ENCODE measurements at places on chromosomes 1 and 21.
A peak's percentile ranks its signal among the peaks of the same experiment; 100 is the strongest.

- H3K27ac ChIP-seq: no peak overlapping the region
- H3K4me1 ChIP-seq: peaks cover 29% of the 10 kb centered on the region
- H3K4me3 ChIP-seq: no peak overlapping the region
- H3K27me3 ChIP-seq: no peaks in the 10 kb centered on the region
Observed at GRCh38 chr1:51871351-51871975, 7.1 kb downstream of the NRDC start.

GRCh38 chr21:18989953-18990495 lies 586.4 kb upstream of the TMPRSS15 start:
- no peak overlapping the region for H3K4me3 ChIP-seq
- no peak overlapping the region for H3K27ac ChIP-seq
- no peak for DNase-seq

- DNase-seq: no peak
- no peaks in the 10 kb centered on the region for H3K4me1 ChIP-seq
- no peaks in the 10 kb centered on the region for H3K36me3 ChIP-seq
- H3K4me3 ChIP-seq: no peak overlapping the region
Observed at GRCh38 chr1:30345491-30346130, 377.8 kb downstream of the MATN1 start.

- H3K4me3 ChIP-seq: no peak within 1 kb of the TSS
- H3K36me3 ChIP-seq: no peaks in the 10 kb centered on the region
- DNase-seq: no peak
- H3K27ac ChIP-seq: no peak within 1 kb of the TSS
- H3K4me1 ChIP-seq: no peaks in the 10 kb centered on the region
Observed at GRCh38 chr1:981955-982558, at the start of gene PERM1. Gene PERM1, minus strand, starts transcription at chr1:982093. Its CDS starts 1,064 bp downstream, at chr1:981029.

- peaks cover 33% of the 10 kb centered on the region for H3K4me1 ChIP-seq
- no peaks in the 10 kb centered on the region for H3K27me3 ChIP-seq
- 0 out of 2 replicates have a peak, but pooled peaks cover 3% of the 10 kb centered on the region for H3K36me3 ChIP-seq
- no peak overlapping the region for H3K4me3 ChIP-seq
- no peak for DNase-seq
- no peak overlapping the region for H3K27ac ChIP-seq
Observed at GRCh38 chr21:44881198-44881872, 7.8 kb upstream of the PTTG1IP start.

DNA sequence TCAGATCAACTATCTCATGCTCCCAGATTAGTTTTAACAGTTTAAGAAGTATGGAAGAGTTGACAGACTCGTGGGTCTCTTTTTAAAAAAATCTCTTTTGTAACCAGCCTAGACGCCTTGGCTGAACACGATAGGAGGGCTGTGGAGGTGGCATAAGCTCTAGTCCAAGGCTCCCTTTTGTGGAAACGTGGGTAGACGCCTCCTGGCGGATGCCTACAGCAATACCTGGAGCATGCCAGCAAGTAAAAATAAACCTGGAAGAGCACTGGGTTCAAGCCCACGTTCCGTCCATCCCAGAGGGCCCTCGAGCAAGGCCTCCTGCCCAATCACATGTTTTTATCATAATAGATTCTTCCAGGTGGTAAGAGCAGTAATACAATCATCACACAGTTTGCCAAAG lies 87.9 kb downstream of the RGS7 start:
- no peak overlapping the region for H3K4me3 ChIP-seq
- H3K27me3 ChIP-seq: no peaks in the 10 kb centered on the region
- no peak overlapping the region for H3K27ac ChIP-seq
- no peaks in the 10 kb centered on the region for H3K4me1 ChIP-seq
- peak; percentile 62 for DNase-seq

GRCh38 chr1:24202987-24203386 lies 15.9 kb upstream of the IFNLR1 start:
- no peaks in the 10 kb centered on the region for H3K36me3 ChIP-seq
- peaks cover 11% of the 10 kb centered on the region for H3K4me1 ChIP-seq
- no peak for DNase-seq
- no peaks in the 10 kb centered on the region for H3K27me3 ChIP-seq
- no peak overlapping the region for H3K27ac ChIP-seq
- H3K4me3 ChIP-seq: no peak overlapping the region

- no peaks in the 10 kb centered on the region for H3K27me3 ChIP-seq
- no peaks in the 10 kb centered on the region for H3K36me3 ChIP-seq
- H3K4me1 ChIP-seq: peaks cover 14% of the 10 kb centered on the region
- no peak overlapping the region for H3K27ac ChIP-seq
Observed at GRCh38 chr1:54403808-54404261, 2.4 kb downstream of the SSBP3 start.

DNA sequence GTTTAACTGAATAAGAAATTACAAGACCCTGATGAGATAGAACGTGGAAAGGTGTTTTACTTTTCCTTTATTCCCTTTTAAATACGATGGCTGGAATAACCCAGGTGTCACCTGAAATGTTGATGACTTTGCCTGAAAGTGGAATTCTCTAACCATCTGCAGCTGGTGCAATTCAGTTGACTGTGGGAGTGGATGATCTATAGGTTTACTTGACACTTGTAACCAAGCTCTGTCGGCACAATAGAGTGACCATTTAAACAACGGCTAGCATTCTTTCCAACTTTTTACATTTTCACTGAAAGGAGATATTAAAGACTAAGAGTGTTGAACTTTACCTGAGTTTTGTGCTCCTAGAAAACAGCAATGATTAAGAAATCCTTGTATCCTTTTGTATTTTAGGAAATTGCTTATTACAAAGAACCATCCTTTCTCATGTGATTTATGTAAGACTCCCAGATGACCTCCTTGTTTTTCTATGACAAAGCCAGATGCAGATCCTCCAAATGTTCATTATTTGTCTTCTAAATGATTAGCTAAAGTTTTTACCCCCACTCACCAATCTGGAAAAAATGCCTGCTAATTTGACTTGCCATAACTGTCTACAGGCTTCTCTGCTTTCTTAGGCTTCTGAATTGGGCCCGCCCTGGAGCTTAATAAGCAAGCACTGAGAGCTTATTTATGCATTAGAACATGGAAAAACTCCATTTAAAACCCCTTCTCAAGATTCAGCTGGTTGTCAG lies 129.5 kb upstream of the LRRC7 start:
- H3K27ac ChIP-seq: no peak overlapping the region
- DNase-seq: no peak
- no peaks in the 10 kb centered on the region for H3K36me3 ChIP-seq
- no peak overlapping the region for H3K4me3 ChIP-seq

GRCh38 chr1:195714248-195714647 lies 894.0 kb downstream of the KCNT2 start:
- DNase-seq: no peak
- no peak overlapping the region for H3K4me3 ChIP-seq
- H3K4me1 ChIP-seq: no peaks in the 10 kb centered on the region
- H3K36me3 ChIP-seq: no peaks in the 10 kb centered on the region

DNA sequence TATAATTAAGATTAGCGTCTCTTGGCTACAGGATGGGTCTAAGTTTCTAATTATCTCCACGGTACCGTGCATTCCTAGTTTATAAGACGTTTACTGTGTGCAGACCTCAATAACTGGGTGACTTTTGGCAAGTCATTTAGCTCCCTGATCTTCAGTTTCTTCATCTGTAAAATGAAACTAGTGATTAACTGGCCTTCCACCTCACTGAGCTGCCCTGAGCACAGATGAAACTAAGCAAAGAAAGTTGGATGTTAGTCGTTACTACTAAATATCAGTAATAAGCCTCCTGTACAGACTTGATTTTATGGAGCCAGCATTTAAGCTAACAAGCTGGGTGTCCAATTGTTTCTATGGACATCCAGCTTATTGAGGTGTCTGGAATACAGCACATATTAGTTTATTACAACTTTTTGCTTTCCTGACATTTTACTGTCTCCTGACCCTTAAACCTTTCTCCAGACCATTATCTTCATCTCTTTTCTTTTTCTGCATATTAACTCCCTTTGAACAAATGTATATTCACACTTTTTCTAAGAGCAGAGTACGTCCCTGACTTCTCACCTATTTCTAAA lies 1.1 kb downstream of the CR2 start:
- no peak for DNase-seq
- no peak overlapping the region for H3K4me3 ChIP-seq
- no peak overlapping the region for H3K27ac ChIP-seq
- H3K36me3 ChIP-seq: no peaks in the 10 kb centered on the region
- no peaks in the 10 kb centered on the region for H3K27me3 ChIP-seq

GRCh38 chr1:63155437-63155836 lies 166.9 kb upstream of the FOXD3 start:
- no peak overlapping the region for H3K4me3 ChIP-seq
- no peaks in the 10 kb centered on the region for H3K4me1 ChIP-seq
- no peaks in the 10 kb centered on the region for H3K36me3 ChIP-seq
- H3K27ac ChIP-seq: no peak overlapping the region

DNA sequence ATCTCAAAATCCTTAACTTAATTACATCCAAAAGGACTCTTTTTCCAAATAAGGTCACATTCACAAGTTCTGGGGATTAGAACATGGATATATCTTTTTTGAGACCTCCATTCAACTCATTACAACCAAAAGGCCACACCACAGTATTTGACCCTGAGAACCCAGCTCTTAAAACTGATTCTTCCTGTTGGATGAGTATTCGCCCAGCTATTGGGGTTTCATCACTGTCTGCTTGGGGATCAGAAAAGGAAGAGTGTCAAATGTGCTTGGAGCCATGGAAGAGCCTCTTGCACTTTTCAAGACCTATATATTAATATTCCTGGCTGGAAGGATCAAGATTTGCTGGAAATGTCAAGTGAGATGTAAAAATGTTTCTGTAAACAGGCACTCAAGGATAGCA lies 5.4 kb upstream of the TINAGL1 start:
- H3K36me3 ChIP-seq: no peaks in the 10 kb centered on the region
- no peak for DNase-seq
- H3K27ac ChIP-seq: no peak overlapping the region
- no peak overlapping the region for H3K4me3 ChIP-seq
- no peaks in the 10 kb centered on the region for H3K4me1 ChIP-seq
- no peaks in the 10 kb centered on the region for H3K27me3 ChIP-seq

DNA sequence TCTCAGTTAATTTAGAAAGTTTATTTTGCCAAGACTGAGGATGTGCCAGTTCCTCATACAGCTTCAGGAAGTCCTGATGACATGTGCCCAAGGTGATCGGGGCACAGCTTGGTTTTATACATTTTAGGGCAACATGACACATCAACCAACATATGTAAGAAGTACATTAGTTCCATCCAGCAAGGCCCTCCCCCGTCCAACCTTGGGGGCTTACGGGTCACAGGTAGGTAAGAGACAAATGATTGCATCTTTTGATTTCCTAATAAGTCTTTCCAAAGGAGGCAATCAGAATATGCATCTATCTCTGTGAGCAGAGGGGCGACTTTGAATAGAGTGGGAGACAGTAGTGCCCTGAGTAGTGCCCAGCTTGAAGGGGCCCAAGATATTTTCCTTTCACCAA lies 19.6 kb upstream of the HAO2 start:
- no peaks in the 10 kb centered on the region for H3K36me3 ChIP-seq
- no peaks in the 10 kb centered on the region for H3K27me3 ChIP-seq
- no peak overlapping the region for H3K4me3 ChIP-seq
- no peak for DNase-seq
- H3K4me1 ChIP-seq: no peaks in the 10 kb centered on the region
- no peak overlapping the region for H3K27ac ChIP-seq

DNA sequence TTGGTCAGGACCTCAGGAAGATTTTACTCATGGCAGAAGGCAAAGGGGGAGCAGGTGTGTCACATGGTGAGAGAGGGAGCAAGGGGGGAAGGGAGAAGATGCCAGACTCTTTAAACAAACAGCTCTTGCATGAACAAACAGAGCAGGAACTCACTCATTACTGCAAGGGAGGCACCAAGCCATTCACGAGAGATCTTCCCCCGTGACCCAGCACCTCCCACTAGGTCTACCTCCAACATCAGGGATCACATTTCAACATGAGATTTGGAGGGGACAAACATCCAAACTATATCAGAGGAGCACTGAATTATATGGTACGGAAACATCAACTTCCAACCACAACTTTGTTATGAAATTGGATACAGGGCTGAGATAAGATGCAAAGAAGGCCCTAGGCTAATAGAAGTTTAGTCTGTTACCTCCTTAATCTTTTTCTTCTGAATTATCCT lies 164.9 kb downstream of the ST6GALNAC3 start:
- no peak overlapping the region for H3K4me3 ChIP-seq
- no peak for DNase-seq

- H3K27ac ChIP-seq: no peak overlapping the region
- H3K4me3 ChIP-seq: no peak overlapping the region
- H3K27me3 ChIP-seq: no peaks in the 10 kb centered on the region
Observed at GRCh38 chr1:157624471-157624870, 26.6 kb upstream of the FCRL4 start.

DNA sequence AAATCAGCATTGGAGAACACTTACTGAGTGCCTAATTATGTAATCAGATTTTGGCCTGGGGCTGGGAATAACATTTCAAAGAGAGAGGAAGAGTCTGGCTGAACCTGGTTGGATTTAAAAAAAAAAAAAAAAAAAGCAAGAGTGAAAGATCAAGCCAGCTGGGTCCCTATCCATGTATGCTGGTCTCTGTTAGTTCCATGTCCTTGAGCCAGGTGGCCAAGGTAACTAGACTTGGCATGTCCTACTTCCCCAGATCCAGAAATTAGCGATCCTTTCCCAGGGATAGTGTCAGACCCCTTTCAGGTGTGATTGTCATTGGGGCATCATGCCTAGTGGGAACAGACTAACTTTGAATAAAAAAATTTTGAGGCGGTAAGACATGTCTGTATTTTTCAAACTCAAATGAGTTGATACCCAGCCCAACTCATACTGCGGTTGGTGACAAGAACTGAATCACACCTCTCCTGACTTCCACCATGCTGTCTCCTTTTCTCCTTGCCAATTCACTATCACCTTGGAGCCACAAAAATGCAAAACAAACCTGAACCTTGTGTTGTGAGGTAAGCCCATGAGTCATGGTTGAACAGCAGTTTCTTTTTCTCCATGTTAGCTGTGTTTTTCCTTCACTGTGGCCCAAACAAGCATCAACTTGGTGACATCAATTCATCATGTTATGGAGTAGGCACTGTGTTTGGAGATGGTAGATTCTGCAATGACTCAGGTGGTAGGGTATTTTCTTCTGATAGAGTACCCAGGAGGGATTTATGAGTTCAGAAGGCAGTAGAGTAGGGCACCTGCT lies 24.5 kb upstream of the PPP2R5A start:
- H3K4me1 ChIP-seq: no peaks in the 10 kb centered on the region
- no peak overlapping the region for H3K4me3 ChIP-seq
- H3K27ac ChIP-seq: no peak overlapping the region
- H3K36me3 ChIP-seq: no peaks in the 10 kb centered on the region

DNA sequence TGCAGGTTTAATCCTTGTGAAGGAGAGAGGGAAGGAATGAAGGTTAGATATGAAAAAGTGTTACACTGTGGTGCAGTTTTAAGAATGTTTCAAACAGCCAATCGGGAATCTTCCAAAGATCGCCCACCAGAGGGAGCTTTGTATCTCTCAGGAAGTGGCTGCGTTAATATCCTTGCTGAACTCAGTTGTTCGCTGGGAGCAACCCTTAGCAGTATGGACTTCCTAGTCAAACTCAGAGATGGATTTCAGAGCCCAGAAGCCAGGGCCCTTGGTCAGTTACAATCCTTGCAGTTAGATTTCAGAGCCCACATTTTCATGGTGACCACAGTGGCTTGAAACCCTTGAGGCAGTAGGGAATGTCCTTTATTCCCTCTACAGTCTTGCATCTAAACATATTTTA lies 136.2 kb downstream of the NTNG1 start:
- H3K4me1 ChIP-seq: no peaks in the 10 kb centered on the region
- peak; percentile 73 for DNase-seq
- no peak overlapping the region for H3K4me3 ChIP-seq
- H3K27ac ChIP-seq: no peak overlapping the region
- no peaks in the 10 kb centered on the region for H3K36me3 ChIP-seq

All from Karpas-422 (cell line).